OCI-LY7 (cell line): ENCODE measurements at places on chromosomes 7 and 10.
A peak's percentile ranks its signal among the peaks of the same experiment; 100 is the strongest.

DNA sequence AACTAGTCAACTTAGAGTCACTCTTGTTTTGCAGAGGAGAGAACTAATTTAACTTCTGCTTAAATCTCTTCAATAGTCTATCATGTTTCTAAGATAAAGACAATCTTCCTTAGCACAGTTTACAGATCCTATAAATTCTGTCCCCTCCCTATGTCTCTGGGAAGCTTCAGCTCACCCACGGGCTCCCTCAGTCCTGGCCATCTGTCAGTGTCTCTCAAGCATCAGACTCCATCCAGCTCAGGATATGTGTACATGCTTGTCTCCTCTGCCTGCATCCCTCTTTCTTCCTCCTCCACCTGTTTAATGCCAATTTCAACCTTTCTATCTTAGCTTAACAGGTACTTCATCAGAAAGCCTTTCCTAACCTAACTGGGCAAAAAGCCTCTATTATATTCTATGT lies 177.1 kb upstream of the PTER start:
- no peak for DNase-seq

DNA sequence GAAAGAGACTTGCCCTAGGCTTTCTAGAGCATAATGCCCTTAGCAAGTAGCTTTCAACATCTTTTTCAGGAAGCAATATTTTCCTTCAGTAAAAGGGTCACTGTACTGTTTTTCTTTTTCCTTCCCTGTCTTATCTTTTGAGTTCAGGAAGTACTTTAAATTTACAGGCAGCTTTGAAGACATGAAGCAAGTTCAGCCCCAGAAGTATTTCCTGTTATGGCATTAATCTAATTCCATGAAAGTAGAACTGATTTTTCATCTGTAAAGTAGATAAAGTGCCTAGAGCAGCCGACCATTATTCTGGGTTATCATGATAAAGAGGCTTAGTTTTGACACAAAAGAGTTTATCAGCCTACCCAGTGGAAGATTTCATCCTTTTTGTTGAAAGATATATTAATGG lies 288.2 kb downstream of the ADK start:
- DNase-seq: no peak

GRCh38 chr10:86203162-86203905 lies 163.3 kb downstream of the GRID1 start:
- DNase-seq: peak; percentile 19

DNA sequence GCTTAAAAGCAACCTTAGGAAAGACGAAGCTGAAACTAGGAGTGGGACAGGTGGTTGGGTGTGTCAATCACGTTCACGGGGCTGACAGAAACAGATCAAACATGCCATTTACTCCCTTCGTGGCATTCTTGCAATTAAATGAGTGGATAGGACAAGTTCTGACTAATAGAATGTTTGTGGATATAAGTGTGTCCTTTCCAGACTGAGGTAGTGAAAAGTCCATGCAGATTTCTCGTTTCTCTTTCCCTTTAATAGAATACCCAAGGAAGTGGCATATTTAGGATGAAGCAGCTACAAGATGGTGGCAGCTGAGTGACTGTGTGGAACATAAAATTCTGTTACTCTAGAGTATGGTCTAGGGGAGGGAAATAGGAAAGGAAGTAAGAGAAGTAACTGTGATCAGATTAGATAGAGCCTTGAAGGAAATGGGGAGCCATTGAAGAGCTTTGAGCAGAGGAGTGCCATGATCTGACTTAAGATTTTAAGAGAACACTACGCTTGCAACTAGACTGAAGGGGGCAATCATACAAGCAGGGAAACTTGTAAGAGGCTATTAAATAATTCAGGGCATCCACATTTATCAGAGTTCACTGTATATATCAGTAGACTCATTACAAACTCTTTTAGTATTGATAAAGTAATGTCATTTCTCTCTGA lies 46.3 kb upstream of the HYAL4 start:
- no peak for DNase-seq

DNA sequence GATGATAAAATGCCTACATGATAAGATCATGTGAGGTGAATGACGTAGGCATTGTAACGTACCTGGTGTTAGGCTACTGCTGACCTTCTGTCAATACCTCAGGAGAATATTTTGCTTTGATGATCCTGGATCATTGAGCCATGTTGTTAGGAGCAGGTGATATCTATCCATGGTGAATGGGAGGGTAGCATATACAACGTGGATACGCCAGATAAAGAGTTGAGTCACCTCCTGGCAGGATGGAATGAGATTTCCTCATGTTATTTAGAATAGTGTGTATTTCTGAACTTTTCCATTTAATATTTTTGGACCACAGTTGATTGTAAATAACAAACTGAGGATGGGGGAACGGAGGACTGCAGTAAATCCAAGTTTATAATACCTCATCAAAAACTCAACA lies 11.8 kb upstream of the CLDN12 start:
- DNase-seq: no peak

- DNase-seq: no peak
These were observed 210.5 kb upstream of the KLF6 start for GRCh38 chr10:3995302-3996210.
